SK-N-DZ (cell line): ENCODE measurements at places on chromosomes 7 and 10.

DNA sequence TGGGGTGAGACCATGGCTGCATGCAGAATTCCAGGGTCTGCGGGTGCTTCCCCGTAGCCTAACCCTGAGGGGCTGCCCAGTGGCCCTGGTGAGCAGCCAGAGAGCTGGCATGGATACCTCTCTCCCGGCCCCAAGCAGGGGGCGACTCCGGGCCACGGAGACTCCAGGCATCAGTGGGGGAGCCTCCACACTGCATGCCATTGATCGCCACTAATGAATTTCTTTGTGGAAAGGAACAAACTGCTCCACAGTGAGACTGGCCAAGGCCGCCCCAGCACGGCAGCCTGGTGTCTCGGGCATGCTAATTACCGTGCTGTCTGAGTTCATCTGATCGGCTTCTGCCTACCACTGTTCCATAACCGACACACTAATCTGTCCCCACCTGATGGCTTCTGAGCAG is 184.4 kb downstream of the GRID1 start:
- DNase-seq: no peak

DNA sequence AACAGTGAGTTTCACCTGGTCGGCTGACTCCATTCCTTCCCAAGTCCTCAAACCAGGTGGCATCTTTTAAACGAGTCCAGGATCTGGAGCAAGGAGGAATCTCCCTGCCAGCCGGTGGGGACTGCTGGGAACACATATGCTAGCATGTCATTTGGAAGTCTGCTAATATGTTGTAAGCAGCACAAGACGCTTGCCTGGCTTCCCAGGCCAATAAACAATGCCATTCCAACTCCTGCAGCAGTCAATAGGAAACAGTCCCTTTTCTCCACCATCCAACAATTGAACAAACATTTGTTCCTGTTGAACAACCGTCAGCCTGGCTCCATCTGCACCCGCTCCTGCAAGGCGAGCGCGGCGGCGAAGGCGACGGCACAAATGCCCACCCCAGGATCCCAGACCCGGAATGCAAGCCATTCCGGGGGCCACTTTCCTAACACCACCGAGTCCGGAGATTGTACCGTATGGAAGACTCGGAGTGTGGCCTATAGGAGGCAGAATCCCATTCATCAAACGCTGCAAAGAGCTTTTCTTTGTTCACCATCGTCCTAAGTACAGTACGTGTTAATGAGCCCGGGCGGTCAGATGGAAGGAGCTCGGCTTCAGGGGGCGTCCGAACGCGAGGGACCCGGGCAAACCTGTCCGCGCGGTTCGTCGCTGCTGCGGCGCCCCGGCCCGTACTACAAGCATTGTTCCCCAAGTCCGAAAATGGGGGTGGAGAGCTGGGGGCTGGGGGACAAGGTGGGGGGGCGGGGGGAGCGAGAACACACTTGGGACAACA is 1.6 kb downstream of the FAM53B start:
- DNase-seq: peak; percentile 62

DNA sequence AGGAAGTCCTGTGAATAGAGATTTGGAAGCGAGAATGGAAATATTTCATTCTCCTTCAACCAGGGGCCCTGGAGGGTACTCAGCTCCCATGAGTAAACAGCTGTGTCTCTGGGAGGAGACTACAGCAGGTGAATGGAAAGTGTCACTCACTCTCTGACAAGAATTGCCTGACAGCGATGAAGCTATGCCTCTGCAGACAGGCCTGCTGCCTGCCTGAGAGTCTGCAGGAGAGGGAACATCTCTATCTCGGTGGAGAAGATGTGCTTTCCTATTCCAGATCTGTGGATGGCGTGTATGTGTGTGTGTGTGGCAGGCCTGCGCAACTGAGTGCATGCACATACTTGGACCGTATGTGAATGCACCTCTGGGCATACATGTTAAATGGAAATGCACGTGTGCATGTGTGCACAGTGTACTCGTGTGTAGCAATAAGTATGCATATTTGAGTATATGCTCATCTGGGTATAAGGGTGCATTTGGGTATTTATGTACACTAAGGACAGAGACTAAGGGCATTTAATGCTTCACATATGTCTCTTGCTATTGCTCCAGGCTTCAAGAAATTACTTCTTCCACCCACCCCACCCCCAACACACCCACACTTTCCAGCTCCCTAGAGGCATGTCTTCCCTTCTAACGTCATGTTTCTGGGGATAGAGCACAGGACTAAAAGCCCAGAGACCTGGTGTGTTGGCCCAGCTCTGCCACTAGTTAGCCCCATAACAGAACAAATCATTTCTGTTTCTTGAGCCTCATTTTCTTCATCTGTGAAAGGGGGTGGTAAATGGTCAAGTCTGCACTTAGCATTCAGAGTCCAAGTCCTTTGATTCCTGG is 4.6 kb upstream of the ADCYAP1R1 start:
- DNase-seq: peak; percentile 69

DNA sequence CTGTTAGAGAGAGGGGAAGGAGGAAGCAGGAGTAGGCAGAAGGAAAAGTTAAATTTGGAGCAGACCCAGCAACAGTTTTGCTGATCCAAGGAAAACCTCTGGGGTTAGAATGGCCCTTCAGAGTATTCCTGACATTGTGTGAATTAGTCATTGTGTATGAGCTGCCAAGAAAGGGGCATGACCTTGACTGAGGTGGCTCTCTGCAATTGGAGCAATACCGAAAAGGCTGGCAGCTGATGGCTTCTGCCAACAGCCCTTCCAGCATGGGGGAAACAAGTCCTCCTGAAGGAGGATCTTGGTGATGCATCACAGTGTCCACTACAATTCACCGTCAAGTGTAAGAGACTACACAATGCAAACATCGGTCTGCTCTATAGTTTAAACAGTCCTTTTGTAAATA is 20.6 kb upstream of the WASL start:
- DNase-seq: no peak

DNA sequence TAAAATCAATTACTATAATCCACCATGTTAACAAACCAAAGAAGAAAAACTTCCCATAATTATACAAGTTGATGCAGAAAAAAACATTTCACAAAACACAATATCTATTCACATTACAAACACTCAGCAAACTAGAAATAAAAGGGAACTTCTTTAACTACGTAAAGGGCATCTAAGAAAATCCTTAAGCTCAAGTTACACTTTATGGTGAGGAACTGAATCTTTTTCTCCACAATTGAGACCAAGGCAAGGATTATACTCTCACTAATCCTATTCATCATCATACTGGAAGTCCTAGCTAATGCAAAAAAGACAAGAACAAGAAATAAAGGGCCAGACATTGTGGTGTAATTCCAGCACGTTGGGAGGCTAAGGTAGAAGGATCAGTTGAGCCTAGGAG is 159.9 kb downstream of the ZNF365 start:
- no peak for DNase-seq

DNA sequence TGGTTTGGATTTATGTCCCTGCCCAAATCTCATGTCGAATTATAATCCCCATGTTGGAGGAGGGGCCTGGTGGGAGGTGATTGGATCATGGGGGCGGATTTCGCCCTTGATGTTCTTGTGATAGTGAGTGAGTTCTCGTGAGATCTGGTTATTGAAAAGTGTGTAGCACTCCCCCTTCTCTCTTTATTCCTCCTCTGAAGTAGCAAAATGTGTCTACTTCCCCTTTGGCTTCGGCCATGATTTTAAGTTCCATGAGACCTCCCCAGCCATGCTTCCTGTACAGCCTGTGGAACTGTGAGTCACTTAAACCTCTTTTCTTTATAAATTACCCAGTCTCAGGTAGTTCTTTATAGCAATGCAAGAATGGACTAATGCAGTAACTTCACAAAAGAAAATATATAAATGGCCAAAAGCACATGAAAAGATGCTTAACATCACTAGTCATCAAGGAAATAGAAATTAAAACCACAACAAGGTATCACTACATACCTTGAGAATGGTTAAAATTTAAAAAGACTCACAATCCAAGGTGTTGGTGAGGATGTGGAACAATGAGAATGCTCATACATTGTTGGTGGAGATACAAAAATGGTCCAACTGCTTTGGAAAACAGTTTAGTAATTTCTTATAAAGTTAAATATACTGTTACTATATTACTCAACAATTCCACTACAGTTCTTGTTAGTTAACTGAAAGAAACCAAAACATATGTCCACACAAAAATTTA is 218.7 kb downstream of the SNX10 start:
- no peak for DNase-seq

- DNase-seq: peak; percentile 63
Observed at GRCh38 chr7:6446838-6447580, 745 bp downstream of the DAGLB start.

DNA sequence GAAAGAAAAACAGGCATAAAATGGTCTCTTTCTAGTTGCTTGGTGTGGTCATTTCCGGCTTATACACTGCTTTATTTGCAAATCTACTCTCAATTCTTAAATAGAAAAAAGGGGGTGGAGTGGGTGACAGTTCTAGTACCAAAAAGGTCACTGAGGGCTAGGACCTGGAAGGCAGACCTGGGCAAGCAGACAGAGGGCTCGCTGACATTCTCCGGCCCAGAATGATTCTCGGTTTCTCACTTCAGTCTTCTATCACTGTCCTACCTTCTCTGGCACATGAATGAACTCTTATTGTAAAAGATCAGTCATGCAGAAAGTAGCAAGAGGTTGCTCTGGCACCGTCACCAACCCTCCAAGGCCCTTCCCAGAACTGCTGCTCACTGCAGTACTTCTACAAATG is 54.0 kb downstream of the MALSU1 start:
- DNase-seq: no peak

- no peak for DNase-seq
Observed at GRCh38 chr10:30011396-30011795, 48.0 kb downstream of the JCAD start.

- no peak for DNase-seq
Observed at GRCh38 chr10:10193848-10194247, 823.8 kb upstream of the CELF2 start.

DNA sequence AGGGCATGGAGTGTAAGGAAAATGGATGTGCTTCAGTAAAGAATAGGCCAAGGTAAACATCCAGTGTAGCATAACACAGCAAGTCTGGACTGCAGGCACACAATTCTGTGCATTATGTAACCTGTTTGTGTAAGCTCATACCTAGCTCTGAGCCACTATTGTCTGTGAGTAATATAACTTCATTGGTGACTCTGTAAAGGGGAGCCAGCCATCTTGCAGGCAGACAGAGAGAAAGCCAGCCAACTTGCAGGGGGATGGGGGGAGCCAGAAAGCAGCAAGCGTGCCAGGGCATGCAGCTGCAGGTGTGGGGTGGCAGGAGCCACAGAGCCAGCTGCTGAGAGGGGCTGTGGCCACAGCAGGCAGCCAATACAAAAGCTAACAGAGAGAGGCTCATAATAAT is 449.2 kb downstream of the IPMK start:
- no peak for DNase-seq

- no peak for DNase-seq
Observed at GRCh38 chr10:30980951-30981616, 50.6 kb downstream of the ZNF438 start.

GRCh38 chr7:107044347-107045194 is at the start of gene PRKAR2B:
PRKAR2B (plus strand) TSS chr7:107044705; CDS start chr7:107044908, 203 bp downstream.
- DNase-seq: peak; percentile 89

- no peak for DNase-seq
Observed at GRCh38 chr7:94384315-94384714, 10.4 kb upstream of the COL1A2 start.

DNA sequence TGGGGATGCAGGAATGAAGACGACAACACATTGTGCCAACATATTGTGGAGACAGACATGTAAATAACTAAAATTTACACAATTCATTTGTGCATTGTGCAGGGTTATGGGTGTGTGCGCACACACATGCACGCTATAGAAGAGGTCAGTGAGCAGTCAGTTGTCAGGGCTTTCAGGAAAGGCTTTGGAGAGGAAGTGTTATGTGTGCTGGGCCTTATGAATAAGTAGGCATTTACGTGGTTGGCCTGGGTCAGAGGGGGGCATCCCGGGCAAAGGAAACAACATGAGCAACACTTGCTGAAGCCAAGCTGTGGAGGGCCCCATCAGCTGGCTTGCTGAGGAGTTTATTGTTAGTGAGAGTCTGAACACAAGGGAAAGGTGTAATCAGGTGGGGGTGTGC is 4.1 kb downstream of the PRXL2A start:
- DNase-seq: no peak

DNA sequence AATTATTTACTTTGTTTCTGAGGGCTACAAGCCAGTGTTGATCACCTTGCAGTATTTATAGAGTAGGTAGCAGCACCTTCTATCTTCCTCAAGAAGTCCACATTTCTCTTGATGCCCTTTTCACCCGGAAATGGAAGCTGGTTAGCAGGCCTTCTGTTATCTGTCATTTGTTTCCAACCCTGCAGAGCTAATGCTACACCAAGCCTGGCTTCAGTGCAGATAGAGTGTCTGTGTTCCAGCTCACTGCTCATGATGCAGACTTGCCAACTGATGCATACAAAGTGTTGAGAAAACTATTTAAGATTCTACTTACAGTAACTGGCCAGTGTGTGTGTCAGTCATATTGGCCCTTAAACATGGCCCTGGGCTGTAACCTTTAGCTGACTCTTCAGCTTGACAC is 301.0 kb downstream of the LHFPL3 start:
- DNase-seq: peak; percentile 26

DNA sequence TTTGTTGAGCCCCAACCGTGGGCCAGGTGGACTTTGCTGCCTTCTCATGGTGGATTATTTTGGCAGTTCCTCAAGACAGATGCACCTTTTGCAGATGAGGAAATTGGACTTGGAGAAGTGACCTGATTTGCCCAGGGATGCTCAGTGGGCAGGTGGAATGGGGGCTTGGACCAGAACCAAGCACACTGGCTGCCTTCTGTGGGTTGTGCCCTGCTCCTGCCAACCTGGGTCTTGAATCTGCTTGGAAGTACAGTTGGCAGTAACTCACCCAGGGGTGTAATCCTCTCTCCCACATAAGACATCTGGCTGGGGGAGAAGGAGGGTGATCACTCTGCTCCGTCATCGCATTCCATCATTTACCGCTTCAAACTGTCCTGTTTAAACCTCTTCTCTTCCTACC is 110.5 kb upstream of the GPR26 start:
- no peak for DNase-seq

DNA sequence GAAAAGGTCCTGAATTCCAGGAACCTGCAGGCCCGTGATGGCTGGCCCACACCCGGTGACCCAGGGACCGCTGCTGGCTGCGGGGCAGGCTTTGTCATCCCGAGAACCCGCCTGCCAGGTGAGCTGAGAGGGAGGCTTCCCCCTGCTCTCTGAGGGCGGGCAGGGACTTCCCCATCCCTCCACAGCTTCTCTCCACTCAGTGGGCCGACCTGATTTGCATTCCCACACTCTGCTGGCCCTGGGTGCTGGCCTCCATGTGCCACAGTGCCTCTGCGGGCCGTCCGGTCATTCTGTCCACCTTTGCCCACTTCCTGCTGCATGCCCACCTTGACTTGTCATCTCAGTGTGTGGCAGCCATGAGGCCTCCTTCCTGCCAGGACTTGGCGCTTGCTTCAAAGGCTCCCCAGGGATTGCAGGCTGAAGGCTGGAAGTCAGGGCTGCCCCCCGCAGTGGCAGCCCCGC is 35.3 kb downstream of the PALD1 start:
- no peak for DNase-seq

- peak; percentile 60 for DNase-seq
Observed at GRCh38 chr10:110681023-110681681, 37.0 kb downstream of the RBM20 start.

DNA sequence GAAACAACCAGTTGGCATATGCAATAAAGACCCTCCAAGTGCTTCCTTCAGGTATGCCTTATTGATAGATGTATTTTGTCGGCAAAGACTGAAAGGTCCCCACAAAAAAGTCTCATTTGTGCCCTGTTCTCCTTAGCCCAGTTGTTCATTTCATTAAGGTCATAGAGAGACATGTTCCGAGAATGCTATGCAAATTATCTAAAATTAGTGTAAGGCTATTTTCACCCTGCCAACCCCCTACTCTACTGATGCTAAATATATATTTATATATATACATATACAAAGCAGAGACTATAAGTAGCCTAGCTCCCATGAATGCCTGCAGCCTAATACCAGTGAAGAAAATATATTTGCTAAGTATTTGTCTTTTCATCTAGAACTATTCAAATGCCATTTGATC is 96.7 kb upstream of the ADO start:
- DNase-seq: no peak
